GM13977 (cell line): ENCODE measurements at places on chromosomes 16 and 17.

DNA sequence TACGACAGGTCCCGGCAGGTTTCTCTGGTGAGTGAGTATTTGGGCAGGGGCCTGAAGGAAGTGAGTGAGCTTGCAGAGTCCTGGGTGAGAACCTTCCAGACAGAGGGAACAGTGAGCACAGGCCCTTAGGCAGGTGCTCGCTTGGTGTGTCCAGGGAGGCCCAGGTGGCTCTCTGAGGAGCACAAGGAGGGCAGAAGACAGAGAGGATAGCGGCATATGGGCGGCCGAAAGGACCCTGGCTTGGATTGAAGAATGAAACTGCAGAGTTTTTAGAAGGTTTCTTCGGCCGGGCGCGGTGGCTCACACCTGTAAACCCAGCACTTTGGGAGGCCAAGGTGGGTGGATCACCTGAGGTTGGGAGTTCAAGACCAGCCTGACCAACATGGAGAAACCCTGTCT, 6.7 kb downstream of the DRG2 start:
- no peak for DNase-seq

GRCh38 chr17:75558666-75559530, 28.7 kb upstream of the MYO15B start:
- DNase-seq, result no peak

DNA sequence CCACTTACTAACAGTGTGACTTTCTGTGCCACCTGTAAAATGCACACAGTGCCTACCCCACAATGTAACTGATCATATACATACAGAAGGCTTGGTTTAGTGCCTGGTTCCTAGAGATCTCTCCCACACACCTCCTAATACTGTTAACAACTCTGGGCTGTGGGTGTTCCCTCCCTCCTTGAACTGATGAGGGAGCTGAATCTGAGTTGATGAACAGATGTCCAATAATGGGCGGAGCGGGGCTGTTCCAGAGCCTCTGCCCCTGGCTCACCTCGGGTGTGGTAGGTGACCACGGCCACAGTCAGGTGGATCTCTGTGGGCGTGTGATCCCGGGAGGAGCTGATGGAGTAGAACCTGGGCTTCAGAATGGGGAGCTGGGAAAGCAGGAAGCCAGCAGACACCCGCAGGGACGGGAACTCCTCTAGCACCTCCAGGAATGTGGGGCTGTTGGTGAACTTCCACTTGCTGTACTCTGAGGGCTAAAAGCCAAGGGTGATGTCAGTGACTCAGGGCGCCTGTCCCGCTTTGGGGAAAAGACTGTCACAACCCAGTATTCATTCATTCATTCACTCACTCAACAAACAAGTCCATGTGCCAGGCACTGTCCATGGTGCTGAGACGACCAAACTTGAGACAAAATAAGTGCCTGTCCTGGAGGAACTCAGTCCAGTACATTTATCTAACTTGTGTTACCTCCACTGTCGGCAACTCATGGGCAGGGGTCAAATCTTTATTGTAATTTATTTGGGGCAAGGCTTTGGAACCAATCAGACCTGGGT, 37.6 kb downstream of the NOS2 start:
- DNase-seq, result no peak

GRCh38 chr17:77834170-77835115, 124.1 kb upstream of the TNRC6C start:
- peak; percentile 81 for DNase-seq

GRCh38 chr17:1627982-1628855, at the start of gene SLC43A2:
Gene SLC43A2 (minus strand): TSS chr17:1628834. CDS start chr17:1627874, 960 bp downstream.
- DNase-seq, result peak; percentile 97
